Hypothalamus (tissue), 51 donors: ENCODE measurements at places on chromosomes 2 and 18.

DNA sequence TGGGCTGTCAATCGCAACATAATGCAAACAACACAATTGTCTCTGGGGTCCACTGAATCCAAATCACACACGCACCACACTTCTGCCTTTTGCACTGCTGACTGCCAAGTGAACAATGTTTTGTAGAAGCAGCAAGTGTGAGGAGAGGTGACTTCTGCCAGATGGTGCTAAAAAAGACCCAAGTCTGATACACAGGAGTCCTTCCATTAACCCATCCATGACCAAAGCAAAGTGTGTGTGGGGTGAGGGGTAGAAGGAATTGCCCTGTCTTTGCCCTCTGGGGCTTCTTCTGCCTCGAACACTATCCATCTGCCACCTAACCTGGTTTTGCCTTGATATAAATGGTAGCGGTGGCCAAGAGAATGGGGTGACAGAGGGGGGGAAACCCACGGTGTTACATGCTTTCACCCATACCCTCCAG lies 50.0 kb downstream of the C2orf42 start:
- DNase-seq, result no peak

- no peak for DNase-seq
These were observed 27.2 kb upstream of the FBLN7 start for GRCh38 chr2:112110966-112111365.

DNA sequence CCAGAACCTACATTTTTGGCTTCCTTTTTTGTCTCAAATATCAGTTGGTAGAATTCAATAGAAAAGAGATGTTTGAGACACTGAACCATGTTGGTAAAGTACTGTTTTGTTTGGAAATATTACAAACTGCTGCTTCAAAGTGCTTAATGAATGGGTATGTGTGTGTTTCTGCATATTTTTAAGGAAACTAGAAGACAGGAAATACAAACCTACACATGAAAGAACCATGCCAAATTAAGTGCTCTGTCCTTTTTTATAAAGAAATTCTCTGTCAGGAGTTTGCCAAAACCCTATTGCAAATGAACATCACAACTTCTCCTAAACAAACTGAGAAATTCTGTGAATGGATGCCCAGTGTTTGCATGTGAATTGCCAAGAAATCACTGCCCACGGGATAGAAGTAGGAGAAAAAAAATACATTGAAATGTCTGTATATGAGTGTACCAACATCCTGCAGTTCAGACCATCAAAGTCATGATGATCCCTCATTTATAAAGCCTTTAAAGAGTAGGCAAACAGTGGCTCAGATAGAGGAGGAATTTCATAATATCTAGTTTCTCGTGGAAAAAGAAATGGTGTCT lies 69.6 kb upstream of the RND3 start:
- DNase-seq, result no peak

DNA sequence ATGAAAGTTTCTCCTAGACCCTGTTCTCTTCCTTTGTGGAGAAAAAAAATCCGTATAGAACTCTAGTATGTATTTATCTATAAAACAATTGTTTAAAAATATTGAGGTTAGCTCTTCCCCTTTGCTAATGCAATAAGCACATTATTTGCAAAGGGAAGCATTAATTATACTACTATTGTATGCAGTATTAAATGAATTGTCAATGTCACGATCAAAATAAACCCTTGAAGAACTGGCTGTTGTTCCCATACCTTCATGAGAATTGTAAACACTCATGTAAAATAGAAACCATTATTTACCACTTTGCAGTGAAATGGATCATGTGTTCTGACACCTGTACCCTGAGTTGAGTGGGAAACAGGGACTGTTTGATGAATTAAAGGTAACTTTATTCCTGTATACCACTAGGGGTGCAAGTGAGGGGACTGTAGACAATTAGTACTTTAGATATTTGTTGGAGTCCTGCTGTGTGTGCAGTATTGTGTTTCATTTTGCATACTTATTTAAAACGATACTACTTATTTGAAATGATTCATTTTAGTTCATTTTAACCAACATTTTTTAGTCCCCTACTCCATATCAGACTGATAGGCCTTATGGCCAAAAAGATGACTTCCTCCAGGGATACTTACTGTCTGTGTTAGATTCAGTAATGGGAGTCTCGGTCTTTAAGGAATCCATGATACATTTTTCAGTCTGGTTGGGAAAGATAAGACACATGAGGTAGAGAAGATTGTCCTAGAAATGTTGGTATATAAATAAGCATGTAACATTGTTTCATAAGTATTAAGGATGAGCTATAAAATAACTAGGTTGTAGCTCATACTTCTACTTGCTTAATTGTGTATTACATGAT lies 7.9 kb downstream of the PKP4 start:
- DNase-seq, result no peak

GRCh38 chr18:11944252-11944651 lies 36.1 kb upstream of the MPPE1 start:
- DNase-seq, result no peak

- no peak for DNase-seq
These were observed 152.1 kb upstream of the KYNU start for GRCh38 chr2:142725386-142725785.

- DNase-seq, result no peak
These were observed 127.6 kb upstream of the L3MBTL4 start for GRCh38 chr18:6542296-6542695.

GRCh38 chr2:24971286-24971535 lies 544 bp downstream of the DNAJC27 start:
- DNase-seq, result no peak

DNA sequence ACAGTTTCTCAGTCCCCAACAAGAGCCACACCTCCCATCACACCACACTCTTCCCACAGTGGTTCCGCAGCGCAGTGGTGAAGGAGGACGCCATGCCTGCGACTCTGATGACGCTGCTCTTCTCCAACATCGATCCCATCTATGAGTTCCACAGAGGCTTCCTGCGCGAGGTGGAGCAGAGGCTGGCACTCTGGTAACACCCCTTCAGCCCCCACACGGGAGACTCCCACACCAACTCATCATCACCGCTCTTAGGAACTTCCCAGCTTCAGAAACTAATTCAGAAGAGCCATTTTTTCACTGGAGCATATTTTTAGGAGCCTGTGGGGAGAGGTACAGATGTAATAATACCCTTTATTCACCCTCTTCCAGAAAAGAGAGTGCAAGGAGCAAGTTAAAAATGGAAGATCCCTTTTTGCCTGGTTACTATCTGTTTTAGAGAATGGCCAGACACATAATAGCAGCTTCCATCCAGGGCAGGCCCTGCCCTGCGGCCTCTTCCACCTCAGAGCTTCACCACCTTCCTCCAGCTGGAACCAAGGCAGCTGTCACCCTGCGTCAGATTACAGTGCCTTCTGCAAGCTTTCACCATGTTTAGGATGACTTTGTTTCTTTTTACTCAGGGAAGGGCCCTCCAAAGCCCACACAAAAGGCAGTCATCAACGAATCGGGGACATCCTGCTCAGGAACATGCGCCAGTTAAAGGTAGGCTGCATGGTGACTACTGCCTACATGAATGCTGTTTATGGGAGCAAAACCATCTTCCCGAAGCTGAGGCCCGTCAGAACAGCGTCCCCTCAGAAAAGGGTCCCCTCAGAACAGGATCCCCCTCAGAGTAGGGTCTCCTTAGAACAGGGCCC lies 44.9 kb downstream of the STK25 start:
- DNase-seq, result no peak

GRCh38 chr18:55142410-55142809 lies 183.1 kb upstream of the CCDC68 start:
- no peak for DNase-seq

GRCh38 chr18:55768255-55768654 lies 180.3 kb upstream of the TCF4 start:
- no peak for DNase-seq

DNA sequence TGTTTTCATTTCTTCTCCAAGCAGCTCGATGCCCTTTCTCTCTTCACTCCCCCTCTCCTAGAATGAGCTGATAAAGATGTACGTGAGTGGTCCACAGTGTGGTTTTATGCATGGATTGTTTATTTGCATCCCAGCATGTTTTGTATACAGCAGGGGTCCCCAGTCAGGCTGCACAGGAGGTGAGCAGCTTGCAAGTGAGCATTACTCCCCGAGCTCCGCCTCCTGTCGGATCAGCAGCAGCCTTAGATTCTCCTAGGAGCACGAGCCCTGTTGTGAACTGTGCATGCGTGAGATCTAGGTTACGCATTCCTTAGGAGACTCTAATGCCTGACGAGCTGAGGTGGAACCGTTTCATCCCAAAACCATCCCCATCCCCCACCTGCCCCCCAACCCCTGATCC lies 262.6 kb downstream of the AGAP1 start:
- DNase-seq, result no peak

DNA sequence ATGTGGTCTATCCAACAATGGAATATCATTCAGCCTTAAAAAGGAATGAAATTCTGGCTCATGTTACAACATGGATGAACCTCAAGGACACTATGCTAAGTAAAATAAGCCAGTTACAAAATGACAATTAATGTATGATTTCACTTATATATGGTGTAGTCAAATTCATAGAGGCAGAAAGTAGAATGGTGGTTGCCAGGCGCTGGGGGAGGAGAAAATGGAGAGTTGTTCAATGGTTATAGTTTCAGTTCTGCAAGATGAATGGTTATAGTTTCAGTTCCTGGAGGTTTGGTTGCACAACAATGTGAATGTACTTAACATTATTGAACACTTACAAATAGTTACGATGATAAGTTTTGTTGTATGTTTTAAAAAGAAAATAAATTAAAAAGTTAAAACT lies 79.2 kb upstream of the IL1R2 start:
- no peak for DNase-seq

GRCh38 chr18:666177-666576 lies 8.7 kb downstream of the TYMS start:
- no peak for DNase-seq

GRCh38 chr2:233152541-233152940 lies 92.4 kb downstream of the INPP5D start:
- peak; percentile 55 for DNase-seq

DNA sequence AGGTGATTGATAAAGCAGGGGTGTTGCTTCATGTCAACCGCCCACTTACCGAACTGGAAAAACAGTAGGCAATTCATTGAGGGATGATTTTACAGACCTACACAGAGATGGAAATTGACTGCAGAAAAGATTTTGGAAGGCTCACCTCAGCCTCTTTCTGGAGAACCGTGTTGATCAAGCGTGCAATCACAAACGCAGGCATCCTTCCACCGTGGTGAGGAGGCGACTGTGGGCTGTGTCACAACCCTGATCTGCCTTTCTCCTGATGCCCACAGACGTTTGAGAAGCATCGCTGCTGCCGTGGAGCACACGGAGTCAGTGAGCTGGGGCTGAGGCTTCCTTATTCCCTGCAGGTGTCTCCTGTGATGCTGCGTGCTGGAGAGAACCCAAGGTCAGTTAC lies 132.0 kb downstream of the TMEM18 start:
- no peak for DNase-seq

DNA sequence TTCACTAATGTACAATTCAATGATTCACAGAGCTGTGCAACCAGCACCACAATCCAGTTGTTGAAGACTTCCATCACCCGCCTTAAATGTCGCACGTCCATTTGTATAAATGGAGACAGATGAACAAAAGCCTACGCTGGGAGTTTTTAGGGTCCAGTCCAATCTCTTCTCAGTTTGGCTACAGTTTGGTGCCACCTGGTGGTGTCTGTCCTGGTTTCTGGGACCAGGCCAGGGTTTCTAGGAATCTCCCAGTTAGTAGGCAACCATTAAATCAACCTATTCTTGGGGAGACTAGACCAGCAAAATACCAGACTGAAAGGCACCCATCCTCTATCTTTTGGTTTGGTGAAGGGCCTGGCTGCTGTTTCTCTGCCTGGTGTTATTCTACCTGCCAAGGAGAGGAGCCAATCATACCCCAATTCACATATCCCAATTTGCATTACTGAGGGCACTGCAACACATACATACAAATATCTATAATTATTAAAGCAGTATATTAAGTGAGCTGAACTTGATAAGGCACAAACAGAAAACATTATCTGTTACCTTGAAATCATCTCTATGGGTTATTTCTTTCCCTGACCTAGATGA lies 3.2 kb upstream of the DDX1 start:
- peak; percentile 3 for DNase-seq

GRCh38 chr2:71889759-71890684 lies 257.6 kb downstream of the CYP26B1 start:
- DNase-seq, result no peak

DNA sequence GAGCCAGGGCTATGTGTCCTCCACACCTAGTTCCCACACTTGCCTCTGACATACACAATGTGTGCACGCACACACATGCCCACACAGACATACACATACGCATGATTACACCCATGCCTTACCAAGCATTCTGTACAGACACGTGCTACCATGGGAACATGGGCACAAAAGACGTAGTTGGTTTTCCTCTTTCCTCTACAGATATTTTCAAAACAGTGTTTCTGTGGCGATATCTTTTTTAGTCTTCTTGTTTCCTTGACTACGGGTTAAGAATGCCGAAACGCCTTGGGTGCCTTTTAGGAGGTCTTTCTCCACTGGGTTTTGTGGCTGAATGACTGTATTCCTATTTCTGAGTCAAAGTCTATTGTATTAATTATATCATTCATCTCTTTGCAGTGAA lies 75.5 kb upstream of the SPTBN1 start:
- no peak for DNase-seq

DNA sequence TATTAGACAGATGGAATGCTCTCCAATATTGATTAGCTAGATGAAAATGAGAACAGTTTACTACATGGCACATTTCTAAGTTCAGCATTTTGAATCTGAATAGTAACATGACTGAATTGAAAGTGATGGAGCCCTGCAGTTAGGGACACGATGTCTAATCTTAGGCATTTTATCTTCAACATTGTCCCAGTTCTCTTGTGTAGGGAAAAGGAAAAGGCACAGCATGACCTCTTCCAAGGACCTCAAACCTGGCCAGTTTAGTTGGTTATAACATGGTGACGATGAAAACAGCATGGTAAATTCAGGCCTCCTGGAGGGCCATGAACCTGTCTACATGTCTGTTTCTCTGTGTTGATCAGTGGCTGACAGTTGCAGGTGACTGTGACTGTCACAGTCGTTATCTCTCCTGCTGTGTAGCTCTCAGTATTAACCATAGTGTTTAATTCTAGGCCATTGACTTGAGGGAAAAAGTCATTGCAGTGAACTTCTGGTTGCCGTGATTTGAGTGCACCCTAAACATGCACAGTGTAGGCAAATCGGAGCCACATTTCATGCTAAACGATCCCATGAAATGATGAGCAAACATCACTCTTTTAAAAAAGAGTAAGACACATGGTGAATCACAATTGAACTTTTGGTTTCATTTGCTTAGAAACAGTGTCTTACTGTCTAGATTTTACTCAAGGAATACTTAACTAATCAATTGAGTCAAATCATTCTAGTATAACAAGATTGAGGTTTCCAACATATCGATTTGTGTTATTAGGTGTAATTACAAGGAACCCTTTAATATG lies 129.7 kb downstream of the PHLPP1 start:
- DNase-seq, result no peak

GRCh38 chr2:206095536-206096332 lies 9.8 kb upstream of the INO80D start:
- DNase-seq, result no peak

DNA sequence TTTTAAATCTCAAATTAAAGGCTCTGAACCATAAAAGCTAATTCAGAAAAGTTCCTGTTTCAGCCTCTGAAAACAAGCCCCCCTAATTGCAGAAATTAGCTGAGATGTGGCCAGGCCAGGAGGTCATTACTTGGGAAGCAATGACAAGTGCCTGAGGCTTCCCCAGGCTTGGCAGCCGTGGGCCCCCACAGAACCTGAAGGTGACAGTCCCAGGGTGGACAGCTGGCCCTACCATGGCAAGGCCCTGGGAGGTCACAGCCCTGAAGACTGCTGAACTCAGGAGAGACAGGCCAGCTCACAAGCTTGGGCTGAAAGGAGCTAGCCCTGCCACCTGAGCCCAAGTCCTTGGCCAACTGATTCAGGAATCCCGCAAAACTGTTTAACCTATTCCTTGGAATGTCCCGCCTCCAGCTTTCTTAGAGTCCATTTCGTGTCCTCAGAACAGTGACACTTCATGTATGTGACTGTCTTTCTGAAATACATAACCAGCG lies 54.3 kb upstream of the PKDCC start:
- no peak for DNase-seq
